ENCODE measurements at places on chromosomes 13 and 19.

- no peak for DNase-seq
These were observed 145.6 kb upstream of the GJB6 start for GRCh38 chr13:20377720-20378119.

DNA sequence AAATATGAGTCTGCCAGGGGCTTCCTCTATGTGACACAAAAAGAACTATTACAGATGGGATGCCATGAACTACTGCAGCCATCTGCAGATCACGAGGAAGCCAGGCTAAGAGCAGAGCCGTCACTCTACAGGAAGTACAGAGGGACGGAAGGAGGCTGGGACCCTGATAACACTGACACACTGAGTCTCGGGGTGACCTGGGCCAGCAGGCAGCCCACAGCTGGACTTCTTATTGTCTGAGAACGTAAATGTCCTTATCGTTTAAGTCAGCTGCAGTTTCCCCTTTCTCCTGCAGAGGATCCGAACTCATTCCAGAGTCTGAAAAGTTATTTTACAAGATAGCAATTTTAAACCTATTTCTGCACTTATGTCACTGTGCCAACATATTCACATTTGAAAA lies 20.7 kb downstream of the PARP4 start:
- no peak for DNase-seq

- no peak for DNase-seq
These were observed 35.7 kb downstream of the ZSWIM4 start for GRCh38 chr19:13830741-13831536.

GRCh38 chr19:27744926-27745768 lies 1467.8 kb downstream of the UQCRFS1 start:
- DNase-seq: no peak

DNA sequence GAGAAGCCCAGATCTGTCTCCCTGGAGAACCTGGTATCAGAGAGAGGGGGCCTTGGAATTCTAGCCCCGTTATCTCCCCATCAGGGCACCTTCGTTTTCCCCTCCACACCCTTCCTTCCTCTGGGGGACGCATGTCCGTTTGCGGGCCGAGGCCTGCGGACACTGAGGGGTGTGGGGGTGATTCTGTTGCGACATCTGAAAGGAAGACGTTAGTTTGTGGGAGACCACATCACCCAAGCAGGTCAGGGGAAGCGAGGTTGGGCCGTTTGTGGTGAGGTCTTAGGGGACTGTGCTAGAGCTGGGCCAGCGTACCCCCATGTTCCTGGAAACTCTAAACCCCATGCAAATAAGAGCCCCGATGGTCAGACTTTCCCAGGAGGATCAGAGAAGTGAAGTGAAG lies 3.7 kb upstream of the HSH2D start:
- no peak for DNase-seq

All from cerebellar nuclear complex (tissue), 1 donor.